Fibroblast of mammary gland (primary cell): ENCODE measurements at places on chromosomes 11 and 22.
A peak's percentile ranks its signal among the peaks of the same experiment; 100 is the strongest.

DNA sequence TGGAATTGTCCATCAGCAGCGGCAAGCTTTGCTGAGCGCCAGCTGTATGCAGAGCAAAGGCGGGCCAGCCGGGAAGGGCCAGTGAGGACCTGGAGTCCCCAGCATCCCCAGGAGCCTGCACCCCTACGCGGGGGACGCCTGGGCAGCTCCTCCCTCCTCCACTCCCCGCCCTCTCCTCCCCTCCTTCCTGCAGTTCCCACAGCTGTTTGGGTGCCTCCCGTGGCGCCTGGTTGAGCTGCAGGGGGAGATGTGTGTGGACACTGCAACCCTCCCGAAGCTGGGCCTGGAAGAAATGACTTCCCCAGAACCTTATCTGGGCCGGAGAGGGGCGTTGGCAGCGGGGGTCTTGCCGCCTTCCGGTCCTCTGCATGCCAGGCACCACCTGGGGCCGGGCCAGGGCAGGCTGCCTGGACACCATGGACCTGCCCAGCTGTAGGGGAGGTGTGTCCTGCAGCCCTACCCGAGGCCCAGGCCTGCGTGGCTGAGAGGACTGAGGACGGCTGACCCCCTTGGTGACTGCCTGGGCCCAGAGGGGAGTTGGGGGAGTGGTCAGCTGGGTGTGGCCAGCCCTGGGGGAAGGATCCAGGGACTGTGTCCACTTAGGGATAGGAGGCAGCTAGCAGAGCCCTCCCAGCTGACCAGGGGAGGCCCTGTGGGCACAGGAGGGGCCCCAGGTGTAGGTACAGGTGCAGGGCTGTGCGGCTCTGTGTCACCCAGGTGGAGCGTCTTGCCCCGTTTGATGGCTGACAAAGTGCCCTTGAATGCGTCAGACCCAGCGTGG, 16.8 kb upstream of the MUC6 start:
- no peak for DNase-seq

- peak; percentile 77 for DNase-seq
Observed at GRCh38 chr11:77547863-77548551, 41.7 kb upstream of the AQP11 start.

DNA sequence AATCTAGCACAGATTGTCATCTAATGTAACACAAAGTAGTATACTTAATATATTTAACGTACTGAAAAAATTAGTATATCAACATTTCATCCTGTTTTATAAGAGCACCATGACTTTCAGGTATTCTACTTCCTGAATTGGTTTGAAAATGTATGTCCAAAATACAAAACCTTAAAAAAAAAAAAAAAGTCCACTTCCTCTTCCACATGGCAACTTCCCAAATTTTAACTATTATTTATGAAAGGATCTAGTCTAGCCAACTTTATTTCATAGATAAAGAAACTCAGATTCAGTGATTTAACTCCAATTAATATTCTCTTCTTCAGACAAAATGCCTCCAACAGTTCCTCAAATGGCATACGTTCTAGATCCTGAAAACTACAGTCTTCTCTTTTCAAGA, 44.0 kb downstream of the PIK3C2A start:
- DNase-seq, result no peak

- DNase-seq, result no peak
Observed at GRCh38 chr11:125228993-125229392, 64.4 kb downstream of the PKNOX2 start.

- no peak for DNase-seq
Observed at GRCh38 chr11:72834905-72835304, 20.7 kb downstream of the ATG16L2 start.

GRCh38 chr11:100805506-100806199, 118.6 kb downstream of the ARHGAP42 start:
- DNase-seq, result peak; percentile 80
